ENCODE measurements at places on chromosomes 3 and 15.

DNA sequence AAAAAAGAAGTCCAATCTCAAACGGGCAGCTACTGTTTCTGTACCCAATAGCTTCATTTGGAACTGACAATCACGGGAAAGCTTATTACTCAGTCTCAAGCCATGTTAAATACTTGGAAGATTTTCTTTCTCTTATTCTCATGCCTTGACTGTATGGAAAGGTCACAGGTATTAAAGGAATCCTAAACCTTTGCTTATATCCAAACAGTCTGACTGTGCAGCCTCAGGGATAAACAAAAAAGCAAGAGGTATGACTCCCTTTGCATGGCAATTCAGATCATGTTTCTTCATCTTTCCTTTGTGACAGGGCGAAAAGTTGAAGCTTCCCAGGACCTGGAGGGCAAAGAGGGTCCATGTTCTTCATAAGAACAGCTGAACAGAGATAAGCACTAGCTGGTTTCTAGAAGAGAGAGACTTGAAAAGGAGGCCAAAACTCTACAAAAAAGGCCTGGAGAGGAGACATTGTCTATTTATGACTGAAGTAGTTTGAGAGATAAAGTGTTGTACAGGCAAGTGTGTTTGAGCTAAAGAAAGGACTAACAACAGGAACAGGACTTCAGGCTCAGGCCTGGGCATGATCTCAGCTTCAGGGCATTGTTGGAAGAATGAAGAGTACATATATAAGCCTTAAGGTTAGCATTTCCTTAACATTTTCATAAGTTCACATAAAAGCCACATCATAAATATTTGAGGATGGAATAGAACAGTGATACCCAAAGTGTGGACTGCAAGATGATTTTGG, 231.0 kb upstream of the THRB start:
- no peak for DNase-seq

DNA sequence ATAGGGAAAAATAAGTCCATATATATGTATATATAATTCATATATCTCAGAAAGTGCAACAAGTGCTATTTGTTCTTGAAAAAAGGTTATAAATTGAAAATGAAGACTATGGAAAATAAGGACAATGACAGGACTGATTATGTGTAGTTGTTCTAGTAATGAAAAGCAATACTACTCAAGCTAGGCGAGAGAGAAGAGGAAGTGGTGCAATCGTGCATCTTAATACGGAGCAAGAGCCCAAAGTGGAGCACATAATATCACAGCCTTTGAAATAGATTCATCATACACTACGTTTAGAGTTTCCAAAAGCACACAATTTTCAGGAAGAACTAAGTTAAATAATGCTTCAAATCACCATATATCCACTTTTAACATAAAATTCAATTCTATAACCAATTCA, 87.9 kb downstream of the ULK4 start:
- no peak for DNase-seq

GRCh38 chr15:27936164-27936563, 163.0 kb downstream of the OCA2 start:
- DNase-seq, result no peak

- peak; percentile 13 for DNase-seq
Observed at GRCh38 chr3:26623419-26624208, 1.0 kb downstream of the LRRC3B start.

GRCh38 chr15:80977627-80978036, 12.0 kb downstream of the MESD start:
- no peak for DNase-seq

GRCh38 chr3:38614651-38615352, 34.7 kb downstream of the SCN5A start:
- DNase-seq, result no peak

- DNase-seq, result no peak
Observed at GRCh38 chr3:88713233-88713691, 394.2 kb upstream of the EPHA3 start.

- DNase-seq, result no peak
Observed at GRCh38 chr15:64502151-64502550, 41.8 kb downstream of the ZNF609 start.

DNA sequence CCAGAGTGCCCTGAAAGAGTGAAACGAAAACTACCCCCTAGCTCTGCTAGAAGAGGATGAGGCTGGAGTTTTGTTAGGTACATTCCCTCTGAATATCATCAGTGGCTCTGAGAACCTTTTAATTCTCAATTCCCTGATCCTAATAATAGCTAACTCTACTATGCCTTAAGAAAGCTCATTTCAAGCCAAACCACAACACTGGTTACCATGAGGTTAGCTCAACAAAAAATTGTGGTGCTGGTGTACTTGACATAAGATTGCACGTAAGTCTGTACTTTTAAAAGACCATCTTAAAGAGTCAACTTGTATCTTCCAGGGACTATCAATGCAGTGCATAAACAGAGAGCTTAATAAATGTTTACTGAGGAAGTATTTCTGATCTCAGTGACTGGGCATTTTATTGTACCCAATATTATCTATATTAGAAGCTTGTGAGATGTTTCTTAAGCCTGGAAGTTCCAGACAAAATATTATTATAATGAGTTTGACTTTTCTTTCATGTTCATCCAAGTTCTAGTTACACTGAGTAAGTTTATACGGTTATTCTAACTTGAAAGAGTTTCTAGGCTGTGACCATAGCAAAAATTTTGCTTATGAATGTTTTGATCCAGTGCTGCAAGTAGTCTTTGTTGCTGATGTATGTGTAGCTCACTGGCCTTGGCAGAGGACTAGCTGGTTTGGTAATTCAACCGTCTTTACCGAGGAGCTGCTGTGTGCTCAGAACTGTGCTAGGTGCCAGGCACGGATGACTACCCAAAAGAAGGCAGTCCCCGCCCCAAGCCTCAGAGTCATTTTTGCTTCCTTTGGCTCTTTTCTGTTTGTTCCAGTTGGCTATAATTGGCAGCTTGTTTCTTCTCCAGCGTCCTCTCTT, 334.4 kb upstream of the TRIM42 start:
- no peak for DNase-seq

DNA sequence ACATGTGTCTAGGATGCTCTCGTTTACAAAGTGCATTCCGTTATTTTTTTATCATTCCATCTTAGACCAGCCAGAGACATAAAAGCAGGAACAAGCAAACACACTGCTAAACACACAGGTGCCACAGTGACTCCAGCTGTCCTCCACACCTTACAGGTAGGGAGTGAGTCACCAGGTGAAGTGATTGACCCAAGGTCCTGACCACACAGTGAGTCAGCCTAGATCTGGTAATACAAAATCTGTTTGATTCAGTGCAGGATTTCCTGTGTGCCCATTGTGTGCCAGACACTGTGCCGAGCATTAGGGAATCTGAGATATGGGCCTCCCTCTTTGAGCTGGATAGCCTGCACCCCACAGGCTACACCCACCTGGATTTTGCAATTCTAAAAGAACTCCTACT, 16.7 kb upstream of the BFSP2 start:
- DNase-seq, result no peak

DNA sequence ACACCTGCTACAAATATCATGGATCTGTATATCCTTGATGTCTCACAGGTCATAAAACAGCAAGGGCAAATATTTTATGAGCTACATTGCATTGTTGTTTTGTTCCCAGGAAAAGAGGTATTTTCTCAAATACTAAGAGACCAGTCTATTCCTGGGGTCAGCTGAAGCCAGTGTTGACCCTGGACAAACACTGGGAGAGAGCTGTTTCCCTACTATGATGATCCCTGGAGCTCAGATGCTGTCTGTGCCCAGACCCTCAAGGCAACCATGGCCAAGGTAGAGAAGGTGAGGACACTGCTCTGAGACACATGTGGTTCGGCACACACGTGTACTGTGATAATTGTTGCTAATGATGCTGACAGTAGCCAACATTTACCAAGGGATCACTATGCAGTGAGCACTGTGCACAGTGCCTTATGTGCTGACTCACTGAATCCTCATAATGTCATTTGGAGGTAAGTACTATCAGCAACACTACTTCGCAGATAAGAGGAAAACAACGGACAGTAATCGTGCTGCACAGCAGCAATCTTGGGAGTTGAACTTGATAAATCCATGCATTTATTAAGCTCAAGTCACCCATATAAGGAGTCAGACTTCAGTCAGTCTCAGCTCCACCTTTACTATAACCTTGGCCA, 943.6 kb downstream of the FHIT start:
- no peak for DNase-seq

DNA sequence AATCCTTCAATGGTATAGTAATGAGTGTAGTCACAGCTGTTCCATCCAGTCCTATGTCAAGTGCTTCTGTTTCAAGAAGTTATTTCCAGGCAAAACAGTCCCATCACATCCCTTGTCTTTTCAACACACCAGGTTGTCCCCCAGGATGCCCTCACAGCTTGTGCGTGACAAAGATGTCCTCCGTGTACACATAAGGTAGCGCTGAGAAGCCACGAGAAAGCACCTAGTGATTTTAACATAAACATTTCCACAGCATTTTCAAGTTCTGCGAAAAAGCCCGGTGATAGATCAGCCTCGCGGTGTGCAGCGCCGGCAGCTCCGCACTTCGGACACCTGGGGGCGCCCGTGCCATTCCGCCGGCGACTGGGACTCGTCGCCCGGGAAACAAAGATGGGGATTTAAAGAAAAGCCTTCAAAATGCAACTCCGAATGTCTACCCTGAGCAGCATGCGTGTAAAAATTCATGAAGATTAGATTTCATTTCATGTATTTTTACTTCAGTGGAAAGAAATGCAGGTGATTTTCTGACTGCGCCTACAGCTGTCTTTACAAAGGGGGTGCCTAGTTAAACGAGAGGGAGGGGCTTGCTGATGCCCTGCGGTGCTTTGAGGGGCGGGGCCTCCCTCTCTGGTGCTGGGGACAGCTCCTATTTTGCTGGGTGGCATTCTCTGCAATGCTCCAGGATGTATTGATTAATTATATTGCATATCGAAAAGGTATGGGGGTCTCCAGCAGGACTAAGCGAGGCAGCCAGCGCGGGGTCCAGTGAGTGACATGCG, 49.9 kb downstream of the KY start:
- DNase-seq, result peak; percentile 69

GRCh38 chr3:85586018-85586417, 627.2 kb downstream of the CADM2 start:
- DNase-seq, result no peak

GRCh38 chr3:98598492-98598891, 5.1 kb upstream of the CPOX start:
- DNase-seq, result no peak

GRCh38 chr3:33231756-33232465, 13.3 kb upstream of the SUSD5 start:
- peak; percentile 15 for DNase-seq

DNA sequence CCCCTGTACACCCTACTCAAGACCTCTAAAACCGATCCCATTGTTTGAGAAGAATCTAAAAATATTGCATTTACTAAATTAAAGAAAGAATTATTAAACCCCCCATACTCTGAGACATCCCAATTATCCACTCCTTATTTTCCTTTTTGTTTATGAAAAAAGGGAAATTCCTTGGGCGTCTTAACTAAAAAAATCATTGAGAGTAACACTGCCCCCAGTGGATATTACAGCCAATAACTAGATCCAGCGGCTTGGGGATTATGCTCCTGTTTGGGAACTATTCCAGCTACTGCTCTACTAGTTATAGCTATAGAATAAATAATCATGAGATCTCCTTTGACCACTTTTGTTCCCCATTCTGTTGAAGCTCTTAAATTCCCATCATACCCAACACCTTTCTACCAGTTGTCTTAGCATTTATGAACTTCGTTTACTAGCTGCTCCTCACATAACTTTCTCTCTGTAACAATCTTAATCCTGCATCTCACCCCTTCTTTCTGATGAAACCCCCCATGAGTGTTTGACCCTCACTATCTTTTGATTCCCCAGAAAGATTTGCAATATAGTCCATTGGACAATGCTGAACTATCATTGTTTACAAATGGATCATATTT, 12.7 kb upstream of the CFAP91 start:
- DNase-seq, result peak; percentile 13

DNA sequence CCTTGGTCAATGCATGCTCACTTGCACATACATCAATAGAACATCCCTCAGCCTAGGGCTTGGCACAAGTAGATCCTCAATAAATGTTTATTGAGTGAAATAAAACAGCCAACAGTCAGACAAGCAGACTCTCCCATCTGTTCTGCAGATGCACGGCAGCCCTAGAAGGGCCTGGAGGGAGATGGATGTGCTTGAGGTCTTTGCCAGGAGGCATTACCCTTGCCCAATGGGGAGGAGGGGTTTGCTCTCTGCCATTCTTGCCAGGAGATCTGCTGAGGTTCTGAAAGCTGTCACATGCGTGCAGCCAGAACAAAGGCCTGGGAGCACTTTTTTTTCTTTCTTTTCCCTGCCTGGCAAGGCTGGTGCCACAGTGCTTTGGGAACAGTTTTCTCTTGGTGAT, 349.3 kb upstream of the THRB start:
- DNase-seq, result no peak

GRCh38 chr15:33941279-33942063, 26.8 kb upstream of the CHRM5 start:
- no peak for DNase-seq

GRCh38 chr3:124467980-124468902, 262.0 kb upstream of the UMPS start:
- peak; percentile 49 for DNase-seq

DNA sequence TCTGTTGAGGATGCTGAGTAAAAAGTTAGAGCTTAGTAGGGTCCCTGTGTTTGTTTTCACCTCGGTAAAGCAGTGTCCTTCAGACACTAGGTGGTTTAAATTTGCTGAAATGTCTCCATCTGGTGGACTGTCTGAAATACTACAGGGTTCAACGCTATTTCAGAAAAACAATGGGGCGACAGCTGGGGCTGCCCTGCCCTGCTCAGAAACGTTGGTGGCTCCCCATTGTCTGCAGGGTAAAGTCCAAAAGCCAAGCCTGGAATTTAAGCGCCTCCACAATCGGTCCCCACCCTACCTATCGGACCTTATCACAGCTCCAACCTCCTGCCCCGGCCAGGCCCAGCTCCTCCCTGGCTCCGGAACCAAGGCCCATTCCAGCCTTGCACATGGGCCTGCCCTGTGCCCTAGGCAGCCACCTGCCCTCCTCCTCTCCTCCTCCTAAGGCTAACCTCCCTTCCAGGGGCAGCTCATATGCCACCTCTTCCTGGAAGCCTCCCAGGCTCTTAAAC, 4.3 kb upstream of the TSEN2 start:
- peak; percentile 80 for DNase-seq

DNA sequence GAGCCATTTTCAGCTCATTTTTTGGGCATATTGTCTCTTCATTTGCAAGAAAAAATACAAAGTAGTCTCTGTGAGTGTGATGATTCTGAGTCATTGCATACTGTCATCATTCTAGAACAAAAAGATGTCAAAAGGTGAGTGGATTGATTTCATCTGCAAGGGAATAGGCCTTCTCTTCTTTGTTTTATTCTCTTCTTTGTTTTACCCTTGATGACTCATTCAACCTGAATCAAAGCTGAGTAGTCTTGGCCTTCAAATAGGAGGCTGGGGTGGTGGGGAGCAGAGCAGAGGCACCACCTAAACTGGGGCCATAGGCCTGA, 25.4 kb downstream of the CYP19A1 start:
- DNase-seq, result no peak
